ENCODE measurements at places on chromosomes 2 and 18.

GRCh38 chr2:238657132-238658053 lies 190.5 kb upstream of the TWIST2 start:
- no peak for DNase-seq

- DNase-seq = no peak
These were observed 754.6 kb upstream of the SOX11 start for GRCh38 chr2:4937550-4937949.

GRCh38 chr18:22167471-22168241 lies 1.7 kb upstream of the GATA6 start:
- DNase-seq = peak; percentile 75

DNA sequence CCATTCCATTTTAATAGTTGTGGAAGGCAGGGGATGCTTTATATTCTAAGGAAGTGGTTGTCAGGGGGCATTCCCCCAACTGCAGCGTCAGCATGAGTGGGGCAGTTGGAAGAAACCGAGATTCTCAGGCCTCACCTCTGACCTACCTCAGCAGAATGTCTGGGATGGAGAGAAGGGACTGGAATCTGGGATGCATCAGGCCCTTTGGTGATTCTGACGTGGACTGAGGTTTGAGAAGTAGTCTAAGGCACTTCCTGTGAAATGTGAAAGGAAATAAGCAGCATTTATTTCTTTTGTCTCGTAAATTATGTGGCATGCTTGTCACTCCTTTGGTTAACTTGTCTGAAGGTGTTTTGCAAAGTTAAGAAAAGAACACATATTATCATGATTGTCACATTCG lies 540.7 kb upstream of the NETO1 start:
- no peak for DNase-seq

DNA sequence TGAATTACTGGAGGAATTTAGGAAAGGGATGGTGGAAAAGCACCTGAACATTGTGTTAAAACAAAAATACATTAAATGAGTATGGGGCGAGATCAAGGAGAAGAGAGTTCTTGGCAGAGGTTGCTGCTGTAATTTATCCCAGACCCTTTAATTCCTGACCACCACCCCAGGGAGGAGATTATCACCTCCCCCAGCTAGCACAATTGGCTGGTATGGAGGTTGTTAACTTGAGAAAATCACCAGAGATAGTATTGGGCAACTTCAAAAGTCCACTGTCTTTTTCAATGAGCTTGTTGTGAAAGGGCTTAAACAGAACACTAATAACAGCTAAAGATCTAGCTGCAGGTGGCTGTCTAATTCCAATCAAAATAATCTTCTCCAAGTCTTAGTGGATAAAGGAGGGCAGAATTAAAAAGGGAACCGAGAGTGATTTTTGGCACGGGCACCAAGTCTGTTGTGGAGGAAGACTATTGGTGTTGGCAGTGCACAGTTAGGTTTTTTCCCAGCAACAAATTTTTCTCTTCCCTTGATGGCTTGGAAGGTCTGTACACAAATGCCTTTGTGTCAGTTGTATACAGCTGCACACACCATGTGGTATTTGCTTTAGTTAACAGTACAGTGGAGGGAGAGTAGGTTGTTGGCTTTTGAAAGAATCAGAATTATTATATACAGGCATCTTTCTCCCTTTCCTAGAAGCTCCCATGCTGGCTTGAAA lies 289.5 kb downstream of the SLC4A3 start:
- no peak for DNase-seq

- DNase-seq = no peak
These were observed 291.3 kb downstream of the BCL11A start for GRCh38 chr2:60262178-60262577.

- DNase-seq = no peak
These were observed 123.3 kb upstream of the ST6GAL2 start for GRCh38 chr2:107009275-107009674.

GRCh38 chr2:207950761-207951114 lies 74.6 kb downstream of the PLEKHM3 start:
- no peak for DNase-seq

DNA sequence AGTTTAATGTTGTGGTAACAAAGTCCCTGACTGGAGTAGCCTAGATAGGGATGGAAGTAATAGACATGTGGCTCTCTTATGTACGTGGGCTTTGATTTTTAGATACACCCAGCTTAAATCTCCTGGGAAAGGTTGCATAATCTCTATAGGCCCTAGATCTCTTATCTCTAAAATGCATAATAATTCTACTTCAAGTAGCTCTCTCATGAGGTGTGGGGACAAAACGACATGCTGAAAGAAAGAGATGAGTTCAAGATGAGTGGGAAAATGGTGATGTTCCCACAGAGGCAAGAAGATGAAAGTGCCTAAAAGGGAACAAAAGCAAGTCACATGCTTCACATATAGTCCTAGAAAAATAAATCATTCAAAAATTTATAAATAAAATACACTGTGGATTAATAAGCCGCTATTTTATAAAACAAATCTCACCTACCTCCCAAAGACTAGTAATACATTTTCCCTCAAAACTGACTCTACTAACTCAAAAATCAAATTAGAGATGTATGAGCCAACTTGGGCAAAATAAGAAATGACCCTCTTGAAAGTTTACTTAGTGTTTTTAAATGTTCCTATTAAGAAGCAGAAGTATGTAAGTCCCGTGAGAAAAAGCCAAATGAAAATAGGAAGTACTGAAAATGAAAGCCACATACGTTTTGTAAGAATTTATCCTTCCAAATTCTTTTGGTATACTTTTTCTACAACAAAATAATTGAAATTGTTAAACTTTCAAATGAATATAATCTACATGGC lies 148.2 kb upstream of the ITGA4 start:
- DNase-seq = no peak

DNA sequence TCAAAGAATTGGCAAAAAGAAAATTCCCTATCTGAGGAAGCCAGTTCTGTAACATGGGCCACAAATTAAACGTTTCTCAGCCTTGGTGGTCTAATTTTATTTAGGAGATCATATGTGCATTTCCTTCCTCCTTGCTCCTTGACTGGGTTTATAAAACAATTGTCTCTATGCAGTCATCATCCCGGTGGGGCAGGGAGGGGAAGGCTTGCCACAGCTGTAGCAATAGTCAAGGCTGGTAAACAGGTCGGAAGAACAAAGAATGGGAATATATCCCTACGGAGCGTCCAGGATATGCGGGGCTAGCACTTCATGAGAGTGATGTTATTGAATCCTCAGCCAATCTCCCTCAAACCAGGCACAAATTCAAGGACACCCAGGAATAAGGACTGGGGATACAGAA lies 143.8 kb downstream of the RNF152 start:
- no peak for DNase-seq

GRCh38 chr2:62287282-62287681 lies 91.4 kb downstream of the B3GNT2 start:
- no peak for DNase-seq

GRCh38 chr18:80250740-80251364 lies 3.5 kb upstream of the PARD6G start:
- no peak for DNase-seq

DNA sequence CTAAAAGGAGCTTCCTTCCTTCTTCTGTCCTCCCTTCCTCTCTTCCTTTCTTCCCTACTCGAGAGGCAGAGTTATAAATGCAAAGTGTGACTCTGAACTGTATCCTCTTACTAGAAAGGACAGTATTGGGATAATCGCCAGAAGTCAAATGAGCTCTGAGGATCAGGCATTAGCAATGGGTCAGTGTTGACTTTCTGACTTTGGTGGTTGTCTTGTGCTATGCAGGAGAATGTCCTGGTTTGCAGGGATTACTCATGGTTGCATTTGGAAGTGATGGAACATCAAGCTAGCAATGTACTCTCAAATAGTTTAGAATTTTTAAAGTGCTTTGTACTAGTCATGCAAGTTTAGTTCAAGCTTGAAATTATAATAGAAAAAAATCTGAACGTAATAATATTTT lies 115.6 kb downstream of the TXNL1 start:
- DNase-seq = no peak

All from small intestine (tissue), 16 donors.